Pons (tissue), 1 donor: ENCODE measurements at places on chromosomes 12 and 14.

GRCh38 chr12:77402716-77403115, 337.3 kb upstream of the E2F7 start:
- DNase-seq: no peak

- no peak for DNase-seq
These were observed 11.6 kb downstream of the ATP6V0A2 start for GRCh38 chr12:123723765-123724164.

DNA sequence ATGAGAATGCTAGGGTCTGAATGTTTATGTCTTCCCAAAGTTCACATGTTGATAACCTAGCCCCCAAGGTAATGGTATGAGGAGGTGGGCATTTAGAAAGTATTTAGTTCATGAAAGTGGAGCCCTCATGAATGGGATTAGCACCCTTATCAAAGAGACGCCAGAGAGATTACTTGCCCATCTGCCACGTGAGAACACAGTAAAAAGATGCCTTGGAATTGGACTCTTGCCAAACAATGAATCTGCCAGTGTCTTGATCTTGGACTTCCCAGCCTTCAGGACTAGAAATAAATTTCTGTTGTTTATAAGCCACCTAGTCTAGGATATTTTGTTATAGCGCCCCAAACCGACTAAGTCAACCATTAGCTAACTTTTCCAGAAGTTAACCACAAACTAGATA, 92.0 kb upstream of the SLC38A4 start:
- no peak for DNase-seq

GRCh38 chr12:50326590-50327284, 43.4 kb upstream of the LIMA1 start:
- peak; percentile 12 for DNase-seq

DNA sequence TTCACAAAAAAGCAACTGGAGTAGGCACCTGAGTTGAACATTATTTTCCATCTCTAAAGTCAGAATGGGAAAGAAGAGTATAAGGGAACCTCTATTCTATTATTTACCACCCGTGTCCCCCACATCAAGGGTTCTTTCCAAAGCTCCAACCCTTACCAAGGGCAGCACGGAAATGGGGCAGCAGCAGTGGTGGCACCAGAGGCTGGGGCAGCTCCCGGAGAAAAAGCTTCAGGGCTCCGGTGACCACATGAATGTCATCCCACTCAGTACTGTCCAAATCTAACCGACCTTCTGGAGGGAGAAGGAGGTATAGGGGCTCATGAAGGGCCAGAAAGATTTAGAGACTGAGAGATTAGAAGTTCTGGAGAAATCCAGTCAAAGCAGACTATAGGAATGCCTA, 5.8 kb downstream of the ARHGAP9 start:
- DNase-seq: no peak

- DNase-seq: no peak
These were observed 150.2 kb upstream of the CLEC14A start for GRCh38 chr14:38405851-38406635.

DNA sequence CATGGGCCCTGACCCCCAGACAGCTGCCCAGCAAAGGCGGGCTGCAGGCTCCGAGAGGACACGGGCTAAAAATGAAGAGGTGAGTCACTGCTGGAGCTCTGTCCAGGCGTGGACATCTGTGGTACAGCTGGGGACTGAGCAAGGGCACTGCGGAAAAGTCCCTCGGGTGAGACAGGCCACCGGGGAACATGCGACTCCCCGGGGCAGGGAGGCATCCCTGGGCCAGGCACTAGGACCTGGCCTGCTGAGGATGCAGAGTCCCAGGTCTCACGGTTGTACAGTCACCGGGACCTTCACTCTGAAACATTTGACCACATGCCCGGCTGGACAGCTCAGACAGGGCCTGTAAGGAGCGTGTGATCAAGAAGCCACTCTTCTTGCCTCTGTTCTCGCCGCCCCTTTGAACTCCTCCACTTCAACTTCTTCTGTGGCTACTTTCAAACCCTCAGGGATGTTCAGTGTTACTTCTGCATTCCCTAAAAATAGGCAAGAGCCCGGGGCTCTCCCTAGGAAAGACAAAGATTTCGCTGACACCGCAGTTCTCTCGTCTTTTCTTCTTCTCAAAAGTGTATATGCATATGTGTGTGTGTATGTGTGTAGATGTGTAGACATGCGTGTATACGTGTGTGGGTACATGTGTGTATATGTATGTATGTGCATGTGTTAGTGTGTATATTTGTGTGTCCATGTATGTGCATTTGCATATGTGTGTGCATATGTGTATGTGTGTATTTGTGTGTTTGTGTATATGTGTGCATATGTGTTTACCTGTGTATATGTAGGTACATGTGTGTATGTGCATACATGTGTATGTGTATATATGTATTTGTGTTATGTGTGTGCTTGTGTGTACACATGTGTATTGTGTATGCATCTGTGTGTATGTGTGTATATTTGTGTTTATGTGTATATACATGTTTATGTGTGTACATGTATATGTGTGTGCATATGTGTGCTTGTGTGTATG, 5.0 kb upstream of the RFLNA start:
- DNase-seq: peak; percentile 56

DNA sequence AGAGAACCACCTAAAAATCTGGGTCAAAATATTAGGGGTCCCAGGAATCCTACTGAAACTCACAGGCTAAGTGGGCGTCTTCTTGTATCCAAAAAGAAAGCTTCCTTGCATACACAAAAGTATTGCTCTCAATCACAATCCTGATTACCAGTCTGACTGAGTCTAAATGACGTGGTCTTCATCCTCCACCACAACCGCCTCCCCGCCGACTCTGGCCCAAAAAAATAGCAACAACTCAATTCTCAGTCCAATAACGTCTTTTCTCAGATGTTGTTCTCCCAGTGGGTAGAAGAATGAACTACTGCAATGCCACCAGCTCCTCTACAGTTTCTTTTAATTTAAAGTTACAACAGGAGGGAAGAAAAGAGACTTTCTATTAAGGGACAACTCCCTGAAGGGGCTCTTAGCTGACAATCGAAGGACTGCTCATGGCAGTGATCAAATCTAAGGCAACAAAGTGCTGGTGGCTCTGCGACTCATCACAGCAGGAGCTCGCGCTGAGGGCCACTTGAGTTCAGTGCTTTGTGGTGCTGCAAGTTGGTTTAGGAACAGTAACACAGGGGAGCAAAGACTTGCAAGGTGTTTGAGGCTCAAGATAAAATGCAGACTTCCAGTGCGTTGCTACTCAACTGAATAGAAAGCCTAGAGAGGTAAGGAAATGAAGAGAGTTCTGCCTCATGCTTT, 394.1 kb downstream of the BCAT1 start:
- DNase-seq: no peak

DNA sequence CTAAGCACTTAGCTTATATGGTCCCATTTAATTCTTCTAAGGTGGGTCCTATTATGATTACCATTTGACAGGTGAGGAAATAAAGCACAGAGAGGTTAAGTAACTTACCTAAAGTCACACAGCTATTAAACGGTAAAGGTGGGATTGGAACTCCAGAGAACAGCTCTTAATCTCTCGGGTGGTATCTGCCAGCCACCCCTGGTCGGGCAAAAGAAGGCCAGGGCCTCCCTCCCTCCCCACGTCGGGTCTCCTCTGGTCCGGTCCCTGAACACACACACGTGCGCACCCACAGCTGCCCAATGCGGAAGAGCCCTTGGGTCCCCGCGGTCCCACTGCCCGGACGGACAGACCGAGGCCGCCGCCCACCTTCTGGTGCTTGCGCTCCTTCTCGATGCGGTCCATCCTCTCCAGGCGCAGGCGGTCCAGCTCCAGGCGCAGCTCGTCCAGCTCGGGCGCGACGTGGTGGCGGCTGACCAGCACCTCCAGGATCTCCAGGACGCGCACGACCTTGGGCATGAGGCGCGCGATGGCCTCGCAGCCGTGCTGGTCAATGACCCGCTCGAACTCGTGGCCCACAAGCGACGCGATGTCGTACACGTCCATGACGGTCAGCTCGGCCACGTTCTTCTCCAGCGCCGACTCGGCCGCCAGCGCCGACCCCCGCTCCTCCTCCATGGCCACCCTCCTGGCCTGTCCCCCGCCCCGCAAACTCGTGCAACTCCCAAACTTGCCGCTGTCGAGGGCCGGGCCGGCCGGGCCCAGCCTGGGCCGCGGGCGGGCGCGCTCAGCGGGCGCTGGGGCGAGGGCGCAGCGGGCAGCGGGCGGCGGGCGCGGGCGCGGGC, 490 bp downstream of the RILPL1 start:
- DNase-seq: no peak

GRCh38 chr12:32661706-32662105, 17.4 kb upstream of the DNM1L start:
- DNase-seq: no peak

GRCh38 chr12:103852498-103852997, 11.5 kb upstream of the NT5DC3 start:
- DNase-seq: no peak

DNA sequence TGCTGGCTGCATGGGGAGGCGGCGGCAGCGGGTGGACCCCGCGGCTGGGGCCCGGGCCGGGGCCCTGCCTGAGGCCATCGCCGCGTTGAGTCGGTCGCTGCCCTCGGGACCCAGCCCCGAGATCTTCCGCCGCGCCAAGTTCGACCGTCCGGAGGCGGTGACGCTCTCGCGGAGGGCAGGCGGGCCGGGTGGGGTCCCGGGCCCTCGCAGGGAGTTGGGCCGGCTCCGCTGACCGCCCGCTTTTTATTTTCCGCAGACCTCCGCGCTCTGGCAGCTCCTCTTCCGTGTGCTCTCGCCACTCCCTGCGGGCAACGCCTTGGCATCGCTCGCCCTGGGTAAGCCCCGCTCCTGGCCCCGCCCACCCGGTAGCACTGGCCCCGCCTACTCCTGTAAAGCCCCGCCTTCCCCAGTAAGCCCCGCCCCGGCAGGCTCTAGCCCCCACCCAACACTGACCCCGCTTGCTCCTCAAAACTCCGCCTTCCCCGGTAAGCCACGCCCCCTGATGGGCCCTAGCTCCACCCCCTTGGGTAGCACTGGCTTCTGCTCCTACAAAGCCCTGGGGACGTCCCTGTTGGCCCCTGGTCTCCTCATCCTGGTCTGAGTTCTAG, 424 bp downstream of the TEDC1 start:
- peak; percentile 54 for DNase-seq

DNA sequence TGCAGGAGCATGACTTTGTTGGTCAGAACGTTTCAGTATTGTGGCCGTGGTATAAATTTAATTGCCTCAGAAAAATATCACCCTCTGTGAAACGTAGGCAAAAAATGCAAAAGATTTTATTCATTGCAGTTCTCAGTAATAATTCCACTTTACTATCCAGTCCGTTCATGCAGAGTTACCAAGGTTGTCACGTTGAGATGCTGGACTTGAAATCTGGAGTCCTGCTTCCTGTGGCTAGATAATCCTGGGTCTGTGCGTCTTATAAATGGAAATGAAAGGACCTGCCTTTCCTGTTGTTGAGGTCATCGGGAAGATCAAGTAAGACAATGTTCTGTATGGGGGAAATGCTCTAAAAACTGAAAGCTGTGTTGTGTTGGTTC, 1.3 kb upstream of the AVPR1A start:
- DNase-seq: no peak

DNA sequence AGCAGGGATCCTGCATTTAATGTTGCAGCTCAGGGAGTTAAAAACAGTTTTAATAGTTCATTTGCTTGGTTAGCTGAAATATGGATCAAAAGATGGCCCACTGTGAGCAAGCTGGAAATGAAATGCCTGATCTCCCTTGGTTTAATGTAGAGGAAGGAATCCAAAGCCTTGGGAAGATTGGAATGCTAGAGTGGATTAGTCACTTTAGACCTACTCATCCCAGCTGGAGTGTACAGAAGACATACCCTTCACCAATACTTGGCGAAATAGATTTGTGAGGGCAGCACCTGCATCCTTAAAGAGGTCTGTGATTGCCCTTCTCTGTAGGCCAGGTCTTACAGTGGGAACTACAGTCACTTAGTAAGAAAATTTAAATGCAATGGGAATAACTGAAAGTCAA, 58.0 kb upstream of the KRAS start:
- no peak for DNase-seq

- no peak for DNase-seq
These were observed 274.0 kb upstream of the KITLG start for GRCh38 chr12:88854260-88854659.

- no peak for DNase-seq
These were observed 78.1 kb upstream of the PTHLH start for GRCh38 chr12:28050606-28051005.

GRCh38 chr12:127489061-127489460, 777.9 kb upstream of the TMEM132C start:
- DNase-seq: no peak
